ENCODE measurements at places on chromosomes 13 and 19. TPM values are rescaled to one million over a fixed set of nuclear protein-coding genes. Genes with fewer than 3 reads are reported as not detected.
A peak's percentile ranks its signal among the peaks of the same experiment; 100 is the strongest.

- DNase-seq, result no peak
Observed at GRCh38 chr19:14467816-14468215, 7.3 kb downstream of the PTGER1 start.

- DNase-seq, result no peak
Observed at GRCh38 chr19:14502334-14503092, 6.6 kb upstream of the GIPC1 start.

DNA sequence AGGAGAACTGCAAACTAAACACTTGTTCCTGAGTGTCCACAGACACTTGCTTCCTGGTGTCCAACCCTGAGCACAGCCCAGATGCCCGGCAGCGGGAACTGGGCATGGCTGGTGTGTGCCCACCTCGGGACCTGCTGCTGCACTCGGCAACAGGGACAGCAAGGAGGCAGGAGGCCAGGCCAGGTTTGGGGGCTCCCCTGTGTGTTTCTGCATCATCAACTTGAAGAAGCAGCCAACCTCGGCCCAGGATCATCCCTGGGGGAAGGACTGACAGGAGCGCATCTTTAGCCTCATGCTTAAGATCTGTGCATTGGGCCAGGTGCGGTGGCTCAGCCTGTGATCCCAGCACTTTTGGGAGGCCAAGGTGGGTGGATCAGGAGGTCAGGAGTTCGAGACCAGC, 35.1 kb upstream of the LDLR start:
- DNase-seq, result no peak

DNA sequence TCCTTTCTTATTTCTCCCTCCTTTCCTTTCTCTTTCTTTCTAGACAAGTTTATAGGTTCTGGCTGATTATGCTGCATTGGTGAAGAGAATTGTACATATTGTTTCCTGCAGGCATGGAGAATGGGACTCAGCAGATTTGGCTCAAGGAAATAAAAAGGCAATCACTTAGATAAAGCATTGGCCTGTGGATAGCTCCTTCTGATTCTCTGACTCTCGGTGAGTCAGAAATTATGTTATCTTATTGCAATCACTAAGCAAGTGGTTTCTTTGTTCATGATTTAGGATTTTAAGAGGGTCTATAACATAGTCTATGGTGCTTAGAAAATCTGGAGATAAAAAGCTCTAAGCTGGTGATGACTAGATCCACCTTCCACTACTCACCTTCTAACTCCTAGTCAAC, 54.0 kb upstream of the POSTN start:
- DNase-seq, result no peak

- DNase-seq, result no peak
Observed at GRCh38 chr19:14138576-14139265, 2.3 kb upstream of the ASF1B start.

GRCh38 chr19:33191501-33191900, 2.6 kb upstream of the LRP3 start:
- no peak for DNase-seq

DNA sequence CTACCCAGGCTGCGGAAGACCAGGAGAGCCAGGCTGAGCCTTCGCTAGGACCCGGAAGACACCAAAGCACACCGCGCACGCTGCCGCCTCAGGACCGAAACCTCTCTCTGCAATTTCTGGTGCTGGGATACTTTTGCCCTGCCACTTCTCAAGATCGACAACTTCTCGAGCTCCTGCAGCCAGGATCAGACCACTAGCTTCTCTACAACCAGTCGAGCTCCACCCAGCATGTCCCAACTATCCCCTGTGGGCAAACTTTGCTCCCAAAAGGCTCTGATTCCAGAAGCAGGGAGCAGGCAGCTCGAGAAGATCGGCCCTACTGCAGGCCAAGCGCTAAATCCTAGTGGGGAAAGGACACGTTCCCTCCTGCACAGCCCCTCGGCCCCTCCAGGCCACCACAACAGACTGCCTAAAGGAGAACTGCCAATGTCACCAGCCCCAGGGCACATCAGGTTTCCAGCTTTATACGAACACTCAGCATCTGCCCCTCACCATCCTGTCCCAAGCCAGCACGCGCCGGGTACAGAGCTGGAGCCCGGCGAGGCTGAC, 979 bp downstream of the AKAP8 start:
- peak; percentile 58 for DNase-seq

- DNase-seq, result no peak
Observed at GRCh38 chr13:76016799-76017400, 380.8 kb downstream of the LMO7 start.

GRCh38 chr19:11982526-11982925, 17.7 kb downstream of the ZNF763 start:
- no peak for DNase-seq

GRCh38 chr19:991174-991931, 7.2 kb downstream of the WDR18 start:
- no peak for DNase-seq

DNA sequence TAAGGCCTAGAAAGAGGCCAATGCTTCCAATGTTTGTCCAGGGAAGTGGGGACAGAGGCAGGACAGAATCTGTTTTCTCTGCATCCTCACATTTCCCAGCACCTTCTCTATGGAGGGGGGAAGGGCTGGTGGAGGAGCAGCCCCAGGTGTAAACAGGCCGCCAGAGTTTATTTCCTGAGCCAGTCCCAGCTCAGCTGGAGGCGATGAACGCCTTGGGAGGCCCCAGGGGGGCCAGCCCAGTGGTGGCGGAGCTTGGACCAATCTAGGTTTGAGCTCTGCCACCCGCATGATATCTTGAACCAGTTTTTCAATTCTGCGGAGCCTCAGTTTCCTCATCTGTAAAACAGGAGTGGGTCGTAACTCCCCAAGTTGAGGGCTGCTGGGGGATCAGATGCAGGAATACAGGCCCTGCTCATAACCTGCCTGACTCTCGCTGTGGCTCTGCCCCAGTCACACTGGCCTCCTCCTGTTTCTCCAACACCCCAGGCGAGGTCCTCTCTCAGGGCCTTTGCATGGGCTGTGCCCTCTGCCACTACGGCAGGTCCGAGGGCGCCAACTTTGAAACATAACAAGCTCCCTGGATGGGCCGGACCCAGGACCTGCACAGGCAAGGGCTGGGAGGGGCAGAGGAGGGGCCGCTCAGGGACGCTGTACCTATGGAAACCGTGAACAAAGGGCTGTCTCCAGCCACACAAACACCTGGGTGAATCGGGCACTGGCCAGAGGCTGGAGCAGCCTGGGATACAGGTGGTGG, 1.1 kb downstream of the TNFAIP8L1 start:
- no peak for DNase-seq

DNA sequence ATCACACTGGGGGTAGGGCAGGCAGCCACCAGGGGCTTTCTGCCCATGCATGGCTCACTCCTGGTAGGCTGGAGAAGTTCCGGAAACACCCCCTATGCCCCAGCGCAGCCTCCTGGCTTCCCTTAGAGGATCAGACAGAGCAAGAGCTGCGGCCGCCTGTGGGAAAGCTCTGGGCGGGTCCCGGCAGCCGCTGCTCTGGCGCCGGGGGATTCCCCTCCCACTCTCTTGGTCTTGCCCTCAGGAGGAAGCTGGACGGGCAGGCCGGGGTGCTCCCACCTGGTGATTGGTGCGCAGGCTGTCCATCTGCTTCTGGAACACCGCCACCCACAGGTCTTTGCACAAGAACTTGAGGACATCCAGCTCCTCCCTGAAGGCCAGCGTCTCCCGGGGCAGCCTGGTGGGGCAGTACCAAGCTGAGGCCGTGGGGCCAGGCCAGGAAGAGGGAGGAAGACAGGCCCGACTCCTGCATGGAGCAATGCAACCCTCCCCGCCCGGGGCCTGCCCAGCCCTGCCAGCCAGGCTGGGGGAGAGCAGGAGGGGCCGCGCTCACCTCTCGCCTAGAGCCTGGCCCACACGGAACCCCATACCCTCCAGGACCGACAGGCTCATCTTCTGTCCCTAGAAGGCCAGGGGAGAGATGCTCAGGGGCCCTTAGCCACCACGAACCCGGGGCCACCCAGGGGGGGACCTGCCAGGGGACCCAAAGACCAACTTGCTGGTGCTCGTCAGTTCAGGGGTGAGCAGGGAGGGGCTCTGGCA, 4.0 kb upstream of the NKPD1 start:
- DNase-seq, result no peak

- DNase-seq, result no peak
Observed at GRCh38 chr13:111937777-111938311, 129.1 kb upstream of the SOX1 start.

GRCh38 chr13:32261567-32261966, 53.6 kb downstream of the ZAR1L start:
- peak; percentile 63 for DNase-seq

GRCh38 chr13:84137292-84137691, 255.0 kb upstream of the SLITRK1 start:
- DNase-seq, result no peak

- peak; percentile 81 for DNase-seq
Observed at GRCh38 chr19:36418287-36419001, at the start of gene ZFP82. Gene ZFP82 (minus strand): TSS chr19:36418644. CDS start chr19:36409789, 8,855 bp downstream.

DNA sequence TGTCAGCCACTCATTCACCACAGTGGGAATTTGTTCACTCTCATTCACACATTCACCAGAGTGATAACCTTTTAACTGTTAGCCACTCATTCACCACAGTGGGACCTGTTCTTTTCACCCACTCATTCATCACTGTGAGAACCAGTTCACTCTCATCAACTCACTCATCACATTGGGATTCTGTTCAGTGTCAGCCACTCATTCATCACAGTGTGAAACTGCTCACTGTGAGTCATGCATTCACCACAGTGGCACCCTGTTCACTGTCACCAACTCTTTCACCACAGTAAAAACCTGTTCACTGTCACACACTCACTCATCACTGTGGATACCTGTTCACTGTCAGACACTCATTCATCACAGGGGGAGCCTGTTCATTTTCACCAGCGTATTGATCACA, 43.5 kb upstream of the ZNF85 start:
- DNase-seq, result no peak

GRCh38 chr19:45607071-45608029, 5.3 kb upstream of the GPR4 start:
- peak; percentile 45 for DNase-seq

- no peak for DNase-seq
Observed at GRCh38 chr13:71054358-71054757, 812.6 kb downstream of the DACH1 start.

- no peak for DNase-seq
Observed at GRCh38 chr19:17522988-17523872, 11.8 kb downstream of the PGLS start.

- DNase-seq, result no peak
Observed at GRCh38 chr19:45711851-45712698, 18.6 kb downstream of the FBXO46 start.

- DNase-seq, result peak; percentile 68
Observed at GRCh38 chr13:46475541-46475991, 77.4 kb upstream of the LRCH1 start.

- DNase-seq, result no peak
Observed at GRCh38 chr13:34000955-34001354, 183.0 kb downstream of the RFC3 start.

- peak; percentile 56 for DNase-seq
Observed at GRCh38 chr19:18007044-18007916, 690 bp upstream of the ARRDC2 start.

PCDH17 gene
- total RNA-seq, result 3.3 TPM

CDX2 gene
- not detected for total RNA-seq

NXNL1 gene
- total RNA-seq, result not detected

URAD gene
- not detected for total RNA-seq

RRAS gene
- 10.2 TPM for total RNA-seq

COG3 gene
- total RNA-seq, result 40.9 TPM

ANKLE1 gene
- 0.49 TPM for total RNA-seq

ZNF136 gene
- 19.4 TPM for total RNA-seq

FUT1 gene
- total RNA-seq, result 2.9 TPM

ZNF563 gene
- 3.9 TPM for total RNA-seq

ATP1A3 gene
- total RNA-seq, result not detected

LRFN3 gene
- total RNA-seq, result 2.8 TPM

HPN gene
- total RNA-seq, result 0.69 TPM

CGB7 gene
- total RNA-seq, result 0.49 TPM

ELSPBP1 gene
- not detected for total RNA-seq

Measured in skin of body (tissue), 3 donors.